ENCODE measurements at places on chromosomes 5 and 9.

GRCh38 chr5:9329125-9329524 is 216.8 kb downstream of the SEMA5A start:
- DNase-seq: no peak

DNA sequence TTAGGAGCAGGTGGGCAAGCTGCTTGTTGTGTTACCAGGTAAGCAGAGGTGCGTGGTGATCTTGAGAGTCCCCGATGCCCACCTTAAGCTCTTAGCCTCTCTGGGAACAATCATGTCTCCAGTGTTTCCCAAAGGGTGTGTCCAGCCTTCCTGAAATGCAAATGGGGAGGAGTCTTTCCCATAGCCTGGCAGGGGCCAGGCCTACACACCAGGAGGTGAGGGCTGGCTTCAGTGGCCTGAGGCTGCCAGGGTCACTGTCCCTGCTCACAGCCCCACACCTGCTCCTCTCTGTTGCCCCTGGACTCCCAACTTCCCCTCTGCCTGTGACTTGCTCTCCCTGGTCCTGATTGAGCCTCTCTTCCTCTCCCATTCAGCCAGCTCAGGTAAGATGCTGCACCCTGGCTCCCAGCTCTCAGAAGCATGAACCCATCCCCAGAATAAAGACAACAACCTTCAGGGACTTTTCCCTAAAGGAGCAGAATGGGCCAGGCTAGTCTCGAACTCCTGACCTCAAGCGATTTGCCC is 65.7 kb upstream of the PHYKPL start:
- no peak for DNase-seq

DNA sequence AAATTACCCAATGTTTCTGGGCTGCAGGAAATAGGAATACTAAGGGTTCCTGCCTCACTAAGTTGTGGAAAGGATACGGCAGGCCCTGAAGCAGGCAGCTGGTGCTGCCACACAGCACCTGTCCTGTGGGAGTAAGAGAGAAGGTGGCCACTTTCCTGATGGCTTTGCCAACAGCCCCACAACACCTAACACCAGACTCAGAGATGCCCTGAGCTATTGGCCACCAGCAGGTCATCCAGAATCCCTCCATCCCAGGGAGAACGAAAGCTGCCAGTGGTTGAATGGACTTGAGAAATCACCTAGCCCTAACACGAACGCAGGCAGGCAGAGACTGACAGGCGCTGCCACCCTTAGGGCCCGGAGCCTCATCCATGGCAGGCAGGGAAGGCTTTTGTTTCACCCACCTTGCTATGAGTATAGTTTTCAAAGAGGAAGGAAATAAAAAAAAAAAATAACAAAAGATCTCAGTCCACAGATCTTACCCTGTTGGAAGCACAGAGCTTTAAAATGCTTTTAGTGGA is 82.2 kb downstream of the DCP2 start:
- DNase-seq: no peak

DNA sequence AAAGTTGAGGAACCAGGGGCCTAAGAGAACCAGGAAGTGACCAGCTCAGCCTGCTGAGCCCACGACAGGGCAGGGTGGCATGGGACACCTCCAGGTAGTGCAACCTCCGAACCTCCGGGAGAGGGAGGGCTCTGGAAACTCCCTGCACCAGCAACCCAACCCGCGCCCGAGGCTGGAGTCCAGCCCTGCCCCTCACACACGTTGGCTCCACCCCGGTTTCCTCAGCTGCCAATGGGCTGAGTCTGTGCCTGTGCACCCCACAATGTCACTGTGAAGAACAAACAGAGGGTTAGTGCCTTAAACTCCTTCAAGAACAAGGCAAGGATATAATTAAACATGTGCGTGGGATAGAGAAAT is 17.0 kb upstream of the UNC5A start:
- DNase-seq: no peak

DNA sequence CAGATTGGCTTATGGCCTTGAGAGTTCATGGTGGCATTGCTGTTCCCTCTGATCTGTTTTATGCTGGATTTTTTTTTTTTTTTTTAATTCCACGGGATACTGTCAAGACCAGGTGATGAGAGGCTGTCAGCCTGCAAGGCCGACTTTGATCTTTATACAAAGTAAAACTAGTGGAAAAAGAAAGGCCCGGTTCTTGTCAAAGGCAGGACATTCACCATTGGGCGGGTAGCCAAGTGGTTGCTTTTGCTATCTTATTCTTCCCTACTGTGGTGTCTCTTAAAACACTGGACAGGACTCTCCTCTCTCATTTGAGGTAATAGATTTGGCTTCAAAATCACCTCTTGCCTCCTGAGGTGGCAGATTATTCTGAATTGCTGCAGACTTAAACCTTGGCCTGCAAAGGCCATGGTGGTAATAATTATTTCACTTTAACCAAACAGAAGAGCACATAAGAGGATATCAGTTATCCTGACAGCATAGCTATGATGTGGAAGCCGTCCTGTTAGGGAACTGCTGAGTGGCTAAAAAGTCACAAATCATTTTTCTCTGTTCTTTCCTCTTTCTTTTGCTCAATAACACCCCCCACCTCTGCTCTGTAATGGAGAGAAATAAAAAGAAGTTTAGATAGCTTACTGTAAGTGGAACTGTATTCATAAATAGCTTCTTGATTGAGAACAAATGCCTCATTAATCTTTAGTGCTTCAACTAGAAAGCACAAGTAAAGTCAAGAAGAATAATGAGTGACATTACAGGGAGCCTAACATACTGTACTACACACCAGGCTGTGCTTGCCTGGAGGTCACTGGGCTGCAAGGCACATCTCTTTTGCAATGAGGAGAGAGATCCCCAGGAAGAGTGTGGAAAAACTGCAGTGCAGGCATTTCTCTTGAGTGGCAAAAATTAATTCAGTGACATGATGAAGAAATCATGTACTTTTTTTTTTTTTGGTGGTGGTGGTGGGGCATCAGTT is 275.6 kb downstream of the KDM4C start:
- DNase-seq: no peak

- no peak for DNase-seq
Measured at GRCh38 chr9:2390028-2390427, 231.6 kb upstream of the VLDLR start.

DNA sequence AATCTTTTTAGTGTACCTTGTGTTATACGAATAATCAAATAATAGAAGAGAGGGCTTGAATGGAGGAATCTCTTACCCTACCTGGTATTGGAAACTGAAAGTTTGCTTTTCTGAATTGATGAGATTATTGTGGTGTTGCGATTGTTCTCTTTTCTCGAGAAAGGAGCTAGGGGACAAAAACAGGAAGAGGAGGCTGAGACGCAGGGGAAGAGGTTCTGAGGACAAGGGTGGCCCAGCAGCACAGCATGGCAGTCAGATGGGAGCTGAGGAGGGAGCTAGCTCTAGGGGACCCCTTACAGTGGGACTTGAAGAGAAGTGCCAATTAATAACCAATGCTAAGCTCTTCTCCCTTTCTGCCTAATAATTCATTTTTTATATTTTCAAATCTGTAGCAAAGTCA is 183.3 kb upstream of the DMAC1 start:
- DNase-seq: no peak

DNA sequence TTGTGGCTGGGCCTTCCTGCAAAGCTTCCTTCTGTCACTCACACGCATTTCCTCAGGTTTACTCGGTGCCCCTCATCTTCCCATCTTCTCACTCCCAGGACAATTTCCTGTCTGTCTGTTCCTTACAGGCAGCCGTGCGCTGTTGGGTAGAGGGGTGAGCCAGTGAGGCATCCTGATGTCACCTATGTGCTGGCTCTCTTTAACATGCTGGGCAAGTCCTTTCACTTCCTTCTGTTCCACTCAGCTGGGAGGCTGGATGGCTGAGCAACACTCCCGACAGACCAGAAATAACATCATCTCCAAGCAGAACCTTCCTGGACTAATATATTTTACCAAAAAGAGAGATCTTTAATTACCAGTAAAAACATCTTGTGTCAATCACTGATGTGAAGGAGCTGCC is 103.0 kb downstream of the HSD17B3 start:
- no peak for DNase-seq

DNA sequence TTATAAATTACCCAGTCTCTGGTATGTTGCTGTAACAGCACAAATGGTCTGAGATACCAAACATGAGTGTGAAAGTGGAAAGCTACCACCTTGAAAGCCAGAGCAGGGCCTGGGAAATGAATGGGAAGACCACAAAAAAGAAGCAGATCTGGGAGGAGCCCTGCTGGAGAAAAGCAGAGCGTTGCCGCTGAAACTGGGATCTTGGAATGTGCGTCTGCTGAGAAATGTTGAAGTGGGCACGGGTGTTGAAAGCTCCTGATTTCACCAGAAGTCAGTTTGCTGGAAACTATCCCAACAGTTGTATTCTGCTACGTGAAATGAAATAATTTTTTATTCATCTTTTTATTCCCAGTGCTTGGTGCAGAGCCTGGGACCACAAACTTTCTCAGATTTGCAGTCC is 40.0 kb downstream of the NUDT12 start:
- no peak for DNase-seq

DNA sequence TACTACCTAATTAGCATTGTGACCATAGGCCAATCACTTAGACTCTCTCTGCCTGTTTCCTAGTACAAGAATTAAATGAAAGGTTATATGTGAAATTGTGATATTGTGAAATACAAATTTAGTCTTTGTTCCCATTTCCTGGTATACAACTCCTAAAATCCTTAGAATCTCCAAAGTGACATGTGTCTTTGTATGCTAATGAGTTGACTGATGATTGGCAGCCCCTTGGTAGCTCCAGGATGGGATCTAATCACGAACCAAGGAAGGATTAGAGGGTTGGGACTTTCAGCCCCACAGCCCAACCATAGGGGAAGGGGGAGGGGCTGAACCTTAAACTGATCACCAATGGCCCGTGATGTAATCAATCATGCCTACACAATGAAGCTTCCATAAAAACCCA is 31.6 kb downstream of the ATP6V0E1 start:
- no peak for DNase-seq

GRCh38 chr9:128169925-128170324 is 9.9 kb downstream of the BBLN start:
- DNase-seq: no peak

DNA sequence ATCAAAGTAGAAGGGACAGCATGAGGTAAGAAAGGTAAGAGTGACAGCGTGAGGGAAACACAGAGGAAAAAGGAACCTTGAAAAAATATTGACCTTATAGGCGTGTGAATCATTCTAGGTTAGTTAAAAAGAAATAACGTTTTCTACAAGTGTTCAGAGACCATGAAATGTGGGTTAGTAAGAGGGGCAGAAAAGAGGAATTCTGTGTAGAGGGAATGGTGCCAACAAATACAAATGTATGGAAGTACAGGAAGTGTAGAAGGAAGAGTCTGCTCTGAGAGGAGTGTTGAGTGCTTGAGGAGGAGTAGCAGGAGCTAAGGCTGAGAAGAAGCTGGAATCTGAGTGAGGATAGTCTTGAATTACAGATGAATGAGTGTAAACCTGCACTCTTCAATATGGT is 418.6 kb upstream of the RIOK2 start:
- DNase-seq: no peak

DNA sequence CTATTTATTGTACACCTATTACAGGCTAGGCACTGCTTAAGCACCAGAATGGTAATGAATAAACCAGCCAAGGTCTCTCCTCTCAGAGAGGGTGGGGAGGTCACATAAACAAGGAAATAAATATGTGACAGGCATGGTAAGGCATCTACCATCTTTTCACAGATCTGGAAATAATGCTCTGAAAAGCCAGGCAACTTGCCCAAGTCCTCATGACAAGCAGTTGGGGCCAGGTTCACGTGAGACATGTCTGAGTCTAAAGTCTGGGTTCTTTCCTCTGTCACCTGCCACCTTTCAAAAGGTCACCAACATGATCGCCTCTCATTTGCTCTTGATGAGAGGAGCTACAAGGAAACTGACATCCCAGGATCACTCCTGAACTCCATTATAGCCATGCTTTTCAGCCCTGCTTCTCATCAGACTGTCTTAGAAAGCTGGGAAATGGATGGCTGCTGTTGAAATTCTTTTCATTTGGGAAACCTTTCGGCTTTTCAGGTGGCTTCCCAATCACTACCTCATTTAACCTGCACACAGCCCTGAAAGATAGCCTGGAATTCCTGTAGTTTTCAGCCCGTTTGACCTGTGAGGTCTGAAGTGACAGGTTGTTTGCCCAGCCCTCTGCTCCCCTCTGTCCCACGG is 123.1 kb downstream of the CRB2 start:
- no peak for DNase-seq

DNA sequence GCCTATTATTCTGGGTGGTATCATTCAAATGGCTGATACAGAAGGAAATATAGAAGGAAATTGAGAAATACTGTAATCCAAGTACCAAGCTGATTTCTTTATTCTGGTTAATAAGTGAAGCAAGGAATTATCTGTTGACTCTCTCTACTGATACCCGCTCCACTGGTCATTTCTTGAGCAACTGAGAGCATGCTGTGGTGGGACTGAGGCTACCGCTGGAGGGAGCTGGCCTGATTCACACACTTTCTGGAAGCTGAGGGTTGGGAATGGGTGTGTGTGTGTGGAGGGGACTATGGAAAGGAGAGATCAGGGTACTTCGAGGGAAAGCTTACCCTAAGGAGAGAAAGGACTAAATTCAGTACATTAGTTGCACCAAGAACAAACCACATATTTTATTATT is 104.1 kb downstream of the UGCG start:
- no peak for DNase-seq

GRCh38 chr5:61915646-61916045 is 390.4 kb upstream of the KIF2A start:
- no peak for DNase-seq

DNA sequence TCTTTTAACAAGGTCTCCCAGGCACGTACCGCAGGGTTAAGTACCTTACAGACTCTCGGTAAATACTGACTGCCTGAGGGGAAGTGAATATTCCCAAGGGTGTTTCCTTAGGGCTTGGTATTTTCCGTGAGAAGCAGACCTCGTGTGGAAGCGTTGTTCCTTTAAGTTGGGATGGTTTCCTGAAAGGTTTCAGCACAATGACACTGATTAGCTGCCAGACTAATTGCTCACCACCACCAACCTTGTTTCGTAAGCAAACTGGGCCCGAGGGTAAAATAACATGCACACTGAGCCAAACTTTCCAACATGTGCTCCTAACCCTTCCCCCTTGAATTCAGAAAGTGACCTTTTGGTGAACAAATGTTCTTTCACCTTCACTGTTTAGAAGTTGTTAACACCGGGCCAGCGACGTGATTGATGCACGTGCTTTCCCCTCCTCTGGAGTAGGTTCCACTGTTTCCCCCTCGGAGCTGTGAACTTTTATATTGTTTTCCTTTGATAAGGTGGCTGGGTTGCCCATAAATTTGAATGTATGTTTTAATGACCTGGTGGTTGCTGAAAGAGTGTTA is 128.1 kb upstream of the RPS23 start:
- DNase-seq: no peak

GRCh38 chr9:83266666-83267496 is 203.9 kb upstream of the RASEF start:
- DNase-seq: no peak
